HFFc6 (cell line): ENCODE measurements at places on chromosomes 1 and 21. TPM values are rescaled to one million over a fixed set of nuclear protein-coding genes. Genes with fewer than 3 reads are reported as not detected.

FMO4 gene
- total RNA-seq: 0.36 to 1.7 TPM (median 0.41 TPM) in 3 replicates

FBXO28 gene
- total RNA-seq: 38.3 to 41.8 TPM (median 40.4 TPM) in 3 replicates

ZNF697 gene
- total RNA-seq: 7.1 and 7.9 TPM in 2 replicates

- peak; percentile 50 for DNase-seq
Measured at GRCh38 chr1:170010443-170010842, 64.1 kb downstream of the KIFAP3 start.

- DNase-seq: no peak
Measured at GRCh38 chr21:38925478-38925877, 119.7 kb downstream of the ETS2 start.

GRCh38 chr1:77333501-77333900 is 51.7 kb downstream of the AK5 start:
- no peak for DNase-seq

- DNase-seq: no peak
Measured at GRCh38 chr21:18810136-18810535, 406.6 kb upstream of the TMPRSS15 start.

GRCh38 chr1:228198977-228199590 is 8.8 kb upstream of the OBSCN start:
- no peak for DNase-seq

DNA sequence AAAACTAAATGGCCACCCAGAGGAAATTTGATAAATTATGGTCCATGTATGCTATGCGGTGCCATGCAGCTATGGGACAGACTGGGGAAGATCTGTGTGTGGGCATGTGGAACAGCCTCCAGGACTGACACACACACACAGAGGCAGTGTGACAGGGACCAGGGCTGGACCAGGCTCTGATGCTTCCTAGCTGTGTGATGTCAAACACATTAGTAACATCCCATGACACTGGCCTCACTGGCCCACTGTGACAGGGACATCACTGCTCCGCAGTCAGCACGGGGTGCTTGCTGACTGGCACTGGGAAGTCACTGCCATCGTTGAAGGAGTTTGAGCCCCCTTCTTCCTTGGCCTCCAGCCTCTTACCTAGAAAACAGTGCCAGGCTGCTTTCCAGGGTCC is 13.9 kb downstream of the RAP1GAP start:
- no peak for DNase-seq
